ENCODE measurements at places on chromosomes 2 and 18. TPM values are rescaled to one million over a fixed set of nuclear protein-coding genes. Genes with fewer than 3 reads are reported as not detected.

GRCh38 chr2:130836501-130837174 lies at the start of gene ARHGEF4:
TSS of gene ARHGEF4 (plus strand) at chr2:130836914. CDS start at chr2:130836954, 40 bp downstream.
- peak; percentile 90 for DNase-seq

DNA sequence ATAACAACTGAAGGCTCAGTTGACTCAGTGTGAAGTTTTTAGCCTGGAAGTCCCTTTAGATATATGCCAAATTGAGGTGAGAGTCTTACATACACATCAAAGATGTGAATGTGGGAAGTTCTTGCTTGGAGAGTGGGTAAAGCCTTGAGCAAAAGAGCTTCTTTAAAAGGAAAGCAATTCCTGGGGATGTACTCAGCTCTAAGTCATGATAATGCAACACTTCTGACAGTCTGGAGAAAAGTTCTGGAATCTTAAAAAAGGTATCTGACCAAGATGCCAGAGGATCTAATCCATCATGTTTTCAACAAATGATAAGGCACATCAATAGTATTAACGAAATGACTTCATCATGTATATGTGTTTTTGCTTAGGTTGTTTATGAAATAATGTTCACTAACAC lies 351.2 kb downstream of the CDH19 start:
- DNase-seq: no peak

- DNase-seq: no peak
Observed at GRCh38 chr18:64693766-64694165, 544.9 kb upstream of the LINC00305 start.

GRCh38 chr2:109433486-109433885 lies 180.3 kb downstream of the SEPTIN10 start:
- DNase-seq: no peak

MC4R gene
- total RNA-seq: not detected
